ENCODE measurements at places on chromosomes 12 and 14.

- no peak for DNase-seq
Measured at GRCh38 chr12:9943240-9943639, 11.1 kb upstream of the CLEC2A start.

DNA sequence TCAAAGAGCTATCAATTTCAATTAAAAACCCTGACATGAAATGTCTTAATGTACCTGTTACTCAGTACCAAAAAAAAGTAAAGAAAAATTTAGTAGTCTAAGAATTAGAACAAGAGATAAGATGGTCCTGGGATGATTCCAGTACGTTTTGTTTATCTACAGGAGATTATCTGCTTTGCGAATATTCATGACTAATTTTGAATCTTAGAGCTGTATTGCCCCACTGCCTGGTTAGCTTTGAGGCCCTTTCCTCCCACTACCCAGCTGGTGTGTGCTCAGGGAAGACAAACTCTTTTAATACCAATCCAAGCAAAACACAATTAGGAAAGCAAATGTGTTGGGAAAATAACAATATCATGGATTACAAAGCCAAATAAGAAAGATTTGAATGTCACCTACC lies 263.5 kb downstream of the FOXG1 start:
- no peak for DNase-seq

DNA sequence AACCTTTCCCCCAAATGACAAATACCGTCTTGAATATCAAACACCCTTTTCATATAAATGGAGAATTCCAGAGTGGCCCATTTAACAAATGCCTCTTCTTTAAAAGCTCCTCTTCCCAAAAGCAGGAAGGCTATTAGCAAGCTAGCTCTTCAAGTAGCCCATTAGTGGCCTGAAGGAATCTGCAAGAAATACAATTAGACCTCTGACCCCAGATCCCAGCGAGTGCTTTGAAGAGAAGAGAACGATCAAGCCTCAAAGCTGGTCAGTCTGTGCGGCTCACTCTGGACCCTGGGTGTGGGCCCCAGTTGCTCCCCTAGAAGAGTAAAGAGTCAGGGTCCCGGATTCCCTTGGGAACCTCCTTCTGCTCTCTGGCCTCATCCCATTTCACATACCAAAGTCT lies 325.6 kb downstream of the NUAK1 start:
- no peak for DNase-seq

DNA sequence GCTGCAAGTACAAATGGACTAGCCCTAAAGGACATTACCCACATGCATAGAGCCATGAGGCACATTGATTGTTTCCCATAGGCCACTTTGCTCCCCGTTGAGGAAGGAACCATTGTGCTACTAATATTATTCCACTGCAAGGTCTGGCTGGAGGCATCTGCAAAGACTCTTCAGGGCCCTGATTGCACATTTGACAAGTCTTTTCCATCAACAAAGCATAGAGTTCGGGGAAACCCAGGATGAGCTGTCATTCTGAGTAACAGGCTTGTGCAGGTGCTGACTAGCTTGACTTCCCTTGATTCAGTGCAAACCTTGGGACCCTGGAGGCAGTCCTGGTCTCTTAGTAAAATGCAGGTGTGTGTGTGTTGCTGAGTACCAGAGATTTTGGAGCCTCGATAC lies 73.8 kb downstream of the SUSD6 start:
- DNase-seq = no peak

DNA sequence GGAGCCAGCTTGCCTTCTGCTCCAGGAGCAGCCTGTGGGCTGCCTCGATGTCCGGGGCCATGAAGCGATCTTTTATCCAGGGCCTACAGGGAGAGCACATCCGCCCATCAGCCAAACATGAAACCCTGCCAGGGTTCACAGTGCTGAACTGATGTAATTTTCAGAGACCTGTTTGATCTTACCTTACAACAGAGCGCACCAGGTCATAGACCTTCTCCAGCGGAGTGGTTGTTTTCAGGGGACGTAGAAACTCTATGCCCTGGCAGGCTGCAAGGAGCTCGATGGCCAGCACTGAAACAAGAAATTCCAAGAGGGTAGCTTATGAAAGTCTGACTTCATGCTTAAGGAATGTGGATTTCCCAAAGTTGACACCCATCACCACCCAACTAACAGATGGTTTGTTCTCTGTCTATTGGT lies 19.7 kb downstream of the HAL start:
- DNase-seq = no peak

DNA sequence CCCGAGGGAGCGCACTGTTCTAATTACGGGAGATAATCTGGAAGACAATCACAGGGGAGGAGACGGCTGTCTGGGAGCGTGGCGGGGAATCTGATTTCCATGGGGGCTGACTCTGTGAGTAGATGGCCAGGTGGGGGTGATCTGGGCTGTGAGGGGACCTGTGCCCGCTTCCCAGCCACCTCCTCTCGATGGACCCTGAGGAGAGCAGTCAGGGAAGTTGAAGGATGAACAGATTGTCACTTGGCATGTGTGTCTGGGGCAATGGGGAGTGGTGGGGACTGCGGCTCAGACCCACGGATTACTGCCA lies 22.6 kb downstream of the GALNT9 start:
- DNase-seq = no peak
